ENCODE measurements at places on chromosomes 12 and 14.

- peak; percentile 46 for DNase-seq
- H3K27ac ChIP-seq = no peak overlapping the region
- H3K4me1 ChIP-seq = peaks cover 26% of the 10 kb centered on the region
- H3K4me3 ChIP-seq = 0 out of 2 replicates have a peak overlapping the region, but pooled peaks have one; percentile 8
Measured at GRCh38 chr12:121033625-121034349, 5.3 kb downstream of the OASL start.

DNA sequence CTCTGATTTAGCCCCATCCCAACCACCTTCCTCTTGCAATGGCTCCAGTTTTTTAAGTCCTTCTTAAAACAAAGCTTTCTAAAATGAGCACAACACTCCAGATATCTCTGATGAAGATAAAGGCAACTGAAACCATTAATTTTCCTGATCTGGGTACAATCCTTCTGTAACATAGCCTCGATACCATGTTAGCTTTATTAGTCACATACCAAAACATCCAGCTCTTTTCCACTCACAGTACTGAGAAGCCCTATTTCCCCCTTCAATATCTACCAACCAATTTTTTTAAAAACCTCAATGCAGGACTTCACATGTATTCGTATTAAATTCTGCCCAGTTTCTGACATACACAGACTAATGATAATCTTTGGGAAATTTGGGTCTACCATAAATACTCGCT, 105.9 kb downstream of the MED13L start:
- peak overlapping the region; percentile 6 for H3K4me3 ChIP-seq
- H3K27ac ChIP-seq = peak overlapping the region; percentile 24
- no peak for DNase-seq
- H3K4me1 ChIP-seq = peaks cover 51% of the 10 kb centered on the region

DNA sequence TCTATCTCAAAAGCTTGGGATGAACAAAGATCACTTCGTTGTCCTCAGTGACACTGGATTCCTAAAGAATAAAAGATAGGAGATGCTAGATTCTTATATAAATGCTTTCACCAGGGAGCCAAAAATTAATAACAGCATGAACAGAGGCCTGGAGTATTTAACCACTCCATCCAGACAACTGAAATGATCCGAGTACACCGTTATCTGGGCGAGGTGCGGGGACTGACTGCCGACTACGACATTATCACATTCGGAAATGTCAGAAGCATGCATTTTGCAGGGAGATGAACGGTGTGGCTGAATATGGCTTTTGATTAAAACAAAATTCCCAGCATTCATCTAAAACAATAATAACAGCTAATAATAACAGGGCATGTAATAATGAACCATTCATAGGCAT, 56.6 kb downstream of the TRPV4 start:
- H3K36me3 ChIP-seq = no peaks in the 10 kb centered on the region
- no peak overlapping the region for H3K27ac ChIP-seq
- peaks cover 7% of the 10 kb centered on the region for H3K4me1 ChIP-seq
- no peak overlapping the region for H3K4me3 ChIP-seq

- no peak overlapping the region for H3K27ac ChIP-seq
- no peak for DNase-seq
- no peak overlapping the region for H3K4me3 ChIP-seq
- peaks cover 23% of the 10 kb centered on the region for H3K4me1 ChIP-seq
- no peaks in the 10 kb centered on the region for H3K36me3 ChIP-seq
Measured at GRCh38 chr12:64891629-64892028, 67.2 kb downstream of the TBC1D30 start.

DNA sequence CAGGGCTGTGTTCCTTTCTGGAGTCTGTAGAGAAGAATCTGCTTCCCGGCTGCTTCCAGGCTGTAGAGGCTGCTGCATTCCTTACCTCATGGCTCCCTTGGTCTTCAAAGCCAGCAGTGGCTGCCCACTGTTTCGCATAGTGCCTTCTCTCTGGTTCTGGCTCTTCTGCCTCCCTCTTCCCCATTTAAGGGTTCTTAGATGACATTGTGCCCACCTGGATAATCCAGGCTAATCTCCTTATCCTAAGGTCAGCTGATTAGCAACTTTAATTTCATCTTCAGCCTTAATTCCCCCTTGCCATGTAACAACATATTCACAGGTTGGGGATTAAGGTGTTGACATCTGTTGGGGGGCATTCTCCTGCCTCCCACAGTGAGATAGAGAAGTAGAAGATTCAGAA, 208.6 kb upstream of the TMTC1 start:
- H3K36me3 ChIP-seq = no peaks in the 10 kb centered on the region
- no peaks in the 10 kb centered on the region for H3K4me1 ChIP-seq

DNA sequence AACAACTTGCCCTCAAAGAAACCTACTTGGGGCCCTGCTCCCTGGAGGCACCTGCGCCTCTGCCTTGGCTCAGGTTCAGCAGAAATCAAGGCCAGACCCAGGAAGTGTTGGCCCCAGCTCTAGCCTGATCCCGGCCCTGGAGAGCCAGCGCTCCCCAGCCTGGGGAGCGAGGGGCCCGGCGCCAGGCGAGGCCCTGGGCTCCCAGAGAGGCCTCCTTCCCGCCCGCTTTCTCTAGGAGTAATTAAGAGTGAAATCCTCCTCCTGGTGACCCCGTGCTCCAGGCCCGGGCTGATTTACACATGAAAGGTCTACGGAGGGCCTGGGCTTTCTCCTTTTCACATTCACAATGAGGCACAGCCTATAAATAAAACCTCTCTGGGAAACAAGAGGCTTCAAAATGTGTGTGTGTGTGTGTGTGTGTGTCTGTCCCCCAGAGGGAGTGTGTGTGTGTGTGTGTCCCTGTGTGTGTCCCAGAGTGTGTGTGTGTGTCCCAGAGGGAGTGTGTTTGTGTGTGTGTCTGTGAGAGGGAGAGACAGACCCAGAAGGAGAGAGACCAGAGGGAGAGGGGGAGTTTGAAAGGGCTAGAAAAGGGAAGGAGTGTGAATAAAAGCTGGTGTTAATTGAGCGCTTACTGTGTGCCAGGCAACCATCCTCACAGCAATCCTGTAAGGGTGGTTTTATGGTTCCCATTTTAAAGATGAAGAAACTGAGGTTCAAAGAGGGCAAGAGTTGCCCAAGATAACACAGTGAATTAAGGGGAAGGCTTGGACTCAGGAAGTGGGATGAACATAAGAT, 23.8 kb upstream of the COX6A1 start:
- no peaks in the 10 kb centered on the region for H3K4me1 ChIP-seq
- H3K36me3 ChIP-seq = no peaks in the 10 kb centered on the region
- H3K4me3 ChIP-seq = no peak overlapping the region
- H3K27ac ChIP-seq = no peak overlapping the region
- H3K27me3 ChIP-seq = peaks cover 15% of the 10 kb centered on the region
- no peak for DNase-seq

DNA sequence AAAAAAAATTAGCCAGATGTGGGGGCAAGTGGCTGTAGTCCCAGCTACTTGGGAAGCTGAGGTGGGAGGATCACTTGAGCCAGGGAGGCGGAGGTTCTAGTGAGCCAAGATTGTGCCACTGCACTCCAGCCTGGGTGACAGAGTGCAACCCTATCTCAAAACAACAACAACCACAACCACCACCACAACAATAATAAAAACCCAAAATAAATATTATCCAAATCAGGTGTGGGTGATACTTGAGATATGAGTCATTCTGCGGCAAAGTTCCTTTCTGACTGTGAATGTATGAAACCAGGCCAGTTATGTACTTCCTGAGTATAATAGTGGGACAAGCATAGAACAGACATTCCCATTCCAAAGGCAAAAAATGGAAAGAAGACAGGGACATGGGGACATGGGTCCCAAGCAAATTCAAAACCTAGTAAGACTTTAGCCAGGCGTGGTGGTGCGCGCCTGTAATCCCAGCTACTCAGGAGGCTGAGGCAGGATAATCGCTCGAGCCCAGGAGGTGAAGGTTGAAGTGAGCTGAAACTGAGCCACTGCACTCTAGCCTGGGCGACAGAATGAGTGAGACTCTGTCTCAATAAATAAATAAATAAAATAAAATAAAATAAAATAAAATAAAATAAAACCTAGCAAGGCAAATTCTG, 9.7 kb upstream of the ERC1 start:
- no peak for DNase-seq
- peaks cover 1% of the 10 kb centered on the region for H3K27me3 ChIP-seq
- no peak overlapping the region for H3K27ac ChIP-seq
- H3K4me3 ChIP-seq = no peak overlapping the region

DNA sequence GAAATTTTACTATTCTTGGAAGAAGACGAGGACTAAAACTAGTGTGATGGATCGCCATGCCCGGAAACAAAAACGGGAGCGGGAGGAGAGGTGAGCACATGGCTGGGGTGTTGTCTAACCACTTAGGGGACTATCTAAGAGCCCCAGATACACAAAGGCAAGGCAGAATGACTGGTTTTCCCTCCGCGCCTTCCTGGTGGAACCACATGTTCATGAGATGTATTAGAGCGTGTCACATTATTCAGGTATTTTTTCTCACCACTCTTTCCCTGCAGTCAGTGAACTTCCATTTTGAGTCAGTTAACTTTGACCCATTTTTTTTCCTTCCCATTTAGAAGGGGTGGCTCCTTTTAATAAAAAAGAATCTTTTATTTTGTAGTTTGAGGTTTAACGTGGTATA, 68.8 kb upstream of the TRAF3 start:
- no peak overlapping the region for H3K4me3 ChIP-seq
- H3K27ac ChIP-seq = no peak overlapping the region
- no peak for DNase-seq
- peaks cover 16% of the 10 kb centered on the region for H3K36me3 ChIP-seq
- H3K27me3 ChIP-seq = no peaks in the 10 kb centered on the region

DNA sequence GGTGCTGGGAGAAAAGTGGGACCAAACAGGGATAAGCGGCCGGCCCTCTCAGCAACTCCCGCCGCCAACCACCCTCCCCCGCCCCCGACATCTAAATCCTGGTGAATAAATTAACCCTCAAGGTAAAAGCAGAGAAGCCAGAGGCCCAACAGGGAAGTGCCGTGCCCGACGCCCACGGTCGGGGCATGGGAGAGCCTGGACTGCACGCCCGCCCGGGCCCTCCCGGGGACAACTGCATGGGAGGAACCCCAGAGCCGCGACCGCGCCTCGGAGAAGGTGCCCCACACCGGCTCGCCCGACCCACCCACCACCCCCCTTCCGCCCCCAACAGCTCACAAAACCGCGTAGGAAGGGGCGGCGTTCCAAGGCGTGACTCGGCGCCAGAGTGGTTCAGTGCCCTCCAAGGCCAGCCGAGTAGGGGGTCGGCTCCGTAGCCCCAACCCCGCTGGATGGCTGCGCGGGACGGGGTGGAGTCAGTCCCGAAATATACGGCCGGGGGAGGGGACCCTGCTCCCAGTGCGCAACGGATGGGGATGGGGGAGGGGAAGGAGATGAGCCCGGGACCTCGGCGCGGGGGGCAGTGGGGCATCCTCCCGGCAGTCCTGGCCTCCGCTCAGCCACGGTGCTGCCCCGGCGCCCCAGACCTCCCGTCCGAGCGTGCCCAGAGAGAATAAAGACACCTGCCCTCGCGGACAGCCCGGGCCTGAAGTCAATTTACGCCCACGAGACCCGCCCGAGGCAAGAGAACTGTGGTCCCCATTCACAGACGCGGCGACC, 732 bp downstream of the SLC25A29 start:
- no peaks in the 10 kb centered on the region for H3K36me3 ChIP-seq
- peaks cover 19% of the 10 kb centered on the region for H3K4me1 ChIP-seq
- peak overlapping the region; percentile 85 for H3K4me3 ChIP-seq
- H3K27ac ChIP-seq = no peak overlapping the region
- peaks cover 10% of the 10 kb centered on the region for H3K27me3 ChIP-seq

GRCh38 chr12:59597385-59597781, 1.6 kb downstream of the SLC16A7 start:
- peaks cover 65% of the 10 kb centered on the region for H3K4me1 ChIP-seq
- peak; percentile 96 for DNase-seq
- peak overlapping the region; percentile 99 for H3K27ac ChIP-seq
- peak overlapping the region; percentile 89 for H3K4me3 ChIP-seq
- peaks cover 3% of the 10 kb centered on the region for H3K27me3 ChIP-seq
- peaks cover 22% of the 10 kb centered on the region for H3K36me3 ChIP-seq

All from HFFc6 (cell line).